ENCODE measurements at places on chromosomes 1 and 21.

- DNase-seq = peak; percentile 31
These were observed 157.8 kb upstream of the VAMP3 start for GRCh38 chr1:7613106-7613850.

DNA sequence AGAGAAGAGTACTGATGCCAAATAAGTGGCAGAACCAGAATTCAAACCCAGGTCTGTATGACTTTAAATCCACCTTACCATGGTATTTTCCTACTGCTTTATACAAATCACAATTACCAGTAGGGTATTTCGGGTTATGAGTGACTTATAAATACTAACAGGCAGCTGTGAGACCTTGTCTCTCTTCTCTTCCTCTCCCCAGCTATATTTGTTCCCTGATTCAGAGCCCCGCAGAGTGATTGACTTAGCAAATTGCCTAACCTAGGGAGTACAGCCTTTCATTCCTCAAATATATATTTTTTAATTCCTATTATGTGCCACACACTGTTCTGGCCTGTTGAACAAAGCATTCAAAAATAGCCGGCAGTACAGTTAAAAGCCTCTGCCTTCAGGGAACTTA is 168.0 kb downstream of the CLEC20A start:
- no peak for DNase-seq

- peak; percentile 50 for DNase-seq
These were observed 4.9 kb upstream of the CAPN2 start for GRCh38 chr1:223707256-223708000.

- no peak for DNase-seq
These were observed 6.5 kb upstream of the FGGY start for GRCh38 chr1:59290193-59290949.

GRCh38 chr1:28441674-28442073 is 64.2 kb upstream of the RCC1 start:
- no peak for DNase-seq

- no peak for DNase-seq
These were observed 9.6 kb downstream of the RAB42 start for GRCh38 chr1:28601696-28602095.

- DNase-seq = no peak
These were observed 5.5 kb downstream of the AMPD2 start for GRCh38 chr1:109625176-109625575.

DNA sequence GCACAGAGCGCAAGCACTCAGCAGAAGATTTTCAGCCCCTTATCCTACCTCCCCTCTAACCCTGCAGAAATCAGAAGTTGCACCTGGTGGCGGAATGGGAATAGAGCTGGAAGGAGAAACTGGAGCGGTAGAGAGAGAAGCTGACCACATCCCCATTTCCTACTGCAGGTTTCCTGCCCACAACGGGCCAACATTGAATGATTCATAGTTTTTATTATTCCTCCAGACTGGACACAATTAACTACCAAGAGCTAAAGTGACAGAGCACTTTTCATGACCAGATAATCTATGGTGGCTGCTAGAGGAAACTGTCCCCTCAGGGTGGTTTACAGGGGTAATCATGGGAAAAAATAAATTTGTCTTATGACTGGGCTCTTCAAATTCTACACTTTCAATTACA is 21.3 kb upstream of the LRRC8D start:
- no peak for DNase-seq

- no peak for DNase-seq
These were observed 34.7 kb downstream of the SLC1A7 start for GRCh38 chr1:53107570-53108322.

GRCh38 chr1:241944300-241944699 is 13.3 kb upstream of the BECN2 start:
- no peak for DNase-seq

- DNase-seq = no peak
These were observed 81.2 kb upstream of the RAB3GAP2 start for GRCh38 chr1:220353229-220354012.

DNA sequence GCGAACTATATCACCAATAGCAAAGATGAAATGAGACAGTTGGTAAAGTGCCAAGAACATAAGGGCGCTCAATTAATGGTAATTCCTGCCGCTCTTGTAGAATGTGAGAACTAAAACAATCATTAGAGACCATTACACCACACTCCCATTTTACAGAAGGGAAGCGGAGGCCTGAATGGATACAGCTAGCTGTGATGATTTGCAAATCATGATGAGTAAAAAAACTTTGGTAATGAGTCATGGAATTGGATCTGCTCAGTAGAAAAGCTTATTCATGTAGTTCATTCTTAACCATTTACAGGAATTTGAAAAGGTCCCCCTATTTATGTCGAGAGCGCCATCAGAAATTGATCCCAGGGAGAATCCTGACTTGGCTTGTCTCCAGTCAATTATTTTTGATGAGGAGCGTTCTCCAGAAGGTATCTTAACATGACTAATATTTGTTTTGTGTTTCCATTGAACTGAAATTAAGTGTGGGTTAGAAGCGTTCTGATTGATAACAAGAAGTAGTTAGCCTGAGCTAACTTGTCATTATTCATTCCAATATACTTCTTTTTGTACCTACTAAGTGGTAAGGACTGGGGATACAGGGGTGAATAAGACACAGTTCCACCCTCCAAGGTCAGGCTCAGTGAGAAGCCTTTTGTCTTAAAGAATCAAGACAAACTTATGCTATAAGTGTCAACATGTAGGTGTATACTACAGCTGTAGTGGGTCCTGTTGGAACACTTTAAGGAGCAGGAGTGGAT is 812 bp downstream of the TTC4 start:
- DNase-seq = no peak

GRCh38 chr1:36653850-36654249 is 171.1 kb upstream of the CSF3R start:
- peak; percentile 58 for DNase-seq

GRCh38 chr1:205505076-205505729 is 734 bp downstream of the CDK18 start:
- DNase-seq = peak; percentile 38

DNA sequence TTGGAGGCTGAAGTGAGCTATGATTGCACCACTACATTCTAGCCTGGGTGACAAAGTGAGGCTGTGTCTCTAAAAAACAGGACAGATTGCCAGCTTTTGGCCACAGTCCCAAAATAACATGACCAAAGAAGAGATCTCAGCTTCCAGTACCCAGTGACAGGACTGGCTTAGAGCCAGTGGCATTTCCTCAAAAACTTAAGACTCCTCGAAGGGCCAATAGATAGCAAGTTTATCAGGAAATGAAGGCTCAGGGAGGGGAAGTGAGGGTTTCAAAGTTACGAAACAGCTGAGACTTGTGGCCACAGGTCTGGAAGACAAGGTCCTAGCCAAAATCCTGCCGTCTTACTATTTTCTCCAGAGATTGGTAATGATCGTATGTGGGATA is 6.3 kb upstream of the TMEM39B start:
- DNase-seq = peak; percentile 22

- DNase-seq = no peak
These were observed 605 bp downstream of the TNFRSF9 start for GRCh38 chr1:7940034-7940433.

GRCh38 chr1:162018418-162018817 is 5.3 kb downstream of the OLFML2B start:
- no peak for DNase-seq

DNA sequence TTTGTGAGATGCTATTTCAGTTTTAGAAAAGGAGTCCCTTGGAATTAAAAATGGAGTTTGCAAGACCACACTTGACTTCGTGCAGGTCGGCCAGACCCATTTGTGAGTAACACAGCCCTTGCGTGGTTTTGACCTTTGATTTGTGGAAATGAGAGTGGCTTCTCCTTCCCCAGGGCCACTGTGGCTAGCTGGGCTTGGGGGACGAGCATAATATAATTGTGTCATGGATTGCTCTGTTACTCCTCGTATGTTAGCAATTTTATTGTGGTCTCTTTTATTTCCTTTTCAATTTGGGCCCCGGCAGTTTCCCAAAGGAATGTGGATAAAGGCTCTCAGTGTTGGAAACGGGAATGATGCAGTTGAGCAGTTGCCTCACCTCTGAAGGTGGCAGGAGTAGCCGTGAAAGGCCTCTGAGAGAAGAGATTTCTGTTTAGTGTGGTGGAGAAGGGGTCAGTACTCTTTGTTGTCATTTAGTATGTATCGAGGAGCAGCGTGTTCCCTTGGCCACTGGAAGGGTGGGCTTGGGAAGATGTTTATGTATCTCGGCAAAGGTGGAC is 194.6 kb downstream of the PBX1 start:
- DNase-seq = no peak

DNA sequence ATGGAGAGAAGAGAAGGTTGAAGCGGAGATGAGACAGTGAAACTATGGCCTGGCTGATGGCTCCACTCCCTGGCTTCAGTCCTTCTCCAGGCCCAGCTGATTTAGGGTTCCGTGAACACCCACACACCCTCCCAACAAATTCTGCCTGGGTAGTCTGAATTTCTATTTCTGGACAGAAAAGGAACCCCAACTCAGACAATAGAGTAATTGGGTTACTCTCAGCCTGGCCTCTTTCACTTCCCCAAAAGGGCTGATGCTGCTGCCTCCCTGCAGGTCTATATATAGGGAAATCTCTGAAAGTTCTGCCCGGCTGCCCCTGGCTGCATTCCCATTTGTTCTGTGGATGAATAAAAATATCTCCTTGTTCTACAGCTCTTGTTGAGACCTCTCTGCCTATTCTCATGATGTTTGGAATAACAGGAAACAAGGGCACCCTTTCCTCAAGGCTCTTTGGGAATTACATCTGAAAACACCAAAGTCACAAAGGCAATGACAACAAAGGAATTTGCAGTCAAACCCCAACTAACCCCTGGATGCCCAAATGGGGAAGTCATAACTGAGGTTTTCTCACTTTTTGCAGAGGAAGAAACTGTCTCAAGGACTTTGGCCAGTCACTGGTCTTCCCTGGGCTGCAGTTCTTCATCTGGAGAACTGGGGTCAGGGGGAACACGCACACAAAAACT is 11.4 kb upstream of the ZSCAN20 start:
- peak; percentile 55 for DNase-seq

- no peak for DNase-seq
These were observed 184.1 kb downstream of the PSMG1 start for GRCh38 chr21:38999161-38999560.

- no peak for DNase-seq
These were observed 301.8 kb upstream of the NRIP1 start for GRCh38 chr21:15366555-15366954.

DNA sequence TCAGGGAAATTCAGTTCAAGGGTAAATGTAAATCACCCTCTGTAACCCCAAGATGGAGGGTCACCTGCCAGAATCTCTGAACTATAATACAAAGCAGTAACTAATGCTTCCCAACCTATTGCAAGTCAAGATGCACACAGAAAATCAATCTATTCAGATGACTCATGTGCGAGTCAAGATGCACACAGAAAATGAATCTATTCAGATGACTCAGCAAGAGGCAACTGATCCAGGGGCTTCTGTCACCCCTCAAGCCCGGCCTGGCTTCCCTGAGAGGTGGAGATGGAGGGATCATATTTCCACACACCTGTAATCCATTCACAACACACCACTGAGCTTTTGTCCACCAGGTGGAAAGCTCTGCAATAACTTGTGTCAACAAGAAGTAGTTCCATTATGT is 17.4 kb upstream of the HIVEP3 start:
- DNase-seq = no peak

GRCh38 chr21:15592957-15593356 is 136.8 kb upstream of the USP25 start:
- no peak for DNase-seq

DNA sequence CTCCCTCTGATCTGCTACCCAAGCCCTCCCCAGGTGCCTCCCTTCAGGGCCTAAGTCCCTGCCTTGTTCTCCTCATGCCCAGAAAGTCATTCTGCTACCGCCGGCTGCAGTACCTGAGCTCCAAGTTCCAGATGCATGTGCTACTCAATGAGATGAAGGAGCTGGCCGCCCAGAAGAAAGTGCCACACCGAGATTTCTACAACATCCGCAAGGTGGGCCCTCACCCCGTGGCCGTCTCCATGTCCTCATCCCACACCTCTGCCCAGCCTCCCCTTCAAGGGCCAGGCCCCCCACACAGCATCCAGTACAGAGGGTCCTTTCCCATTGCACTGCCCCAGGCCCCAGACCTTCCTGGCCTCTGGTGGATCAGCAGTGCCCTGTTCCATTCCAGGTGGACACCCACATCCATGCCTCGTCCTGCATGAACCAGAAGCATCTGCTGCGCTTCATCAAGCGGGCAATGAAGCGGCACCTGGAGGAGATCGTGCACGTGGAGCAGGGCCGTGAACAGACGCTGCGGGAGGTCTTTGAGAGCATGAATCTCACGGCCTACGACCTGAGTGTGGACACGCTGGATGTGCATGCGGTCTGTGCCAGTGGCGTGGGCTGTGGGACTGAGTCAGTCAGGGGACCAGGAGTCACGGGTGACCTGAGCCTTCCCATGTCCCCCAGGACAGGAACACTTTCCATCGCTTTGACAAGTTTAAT is 8.2 kb downstream of the AMPD2 start:
- no peak for DNase-seq

GRCh38 chr1:226041419-226041818 is 21.1 kb upstream of the H3-3A start:
- no peak for DNase-seq

- DNase-seq = no peak
These were observed 5.1 kb upstream of the INAVA start for GRCh38 chr1:200889571-200889970.

GRCh38 chr1:54498383-54499096 is 49.5 kb upstream of the ACOT11 start:
- DNase-seq = no peak

- DNase-seq = no peak
These were observed 167.4 kb upstream of the C1orf21 start for GRCh38 chr1:184219414-184219813.

Data from left ventricle myocardium inferior (tissue), 1 donor.